MCF 10A (cell line): ENCODE measurements at places on chromosomes 16 and 17.

- peak; percentile 44 for DNase-seq
Observed at GRCh38 chr16:10206215-10206614, 24.0 kb upstream of the GRIN2A start.

- DNase-seq = no peak
Observed at GRCh38 chr17:39867880-39868553, at the start of gene ZPBP2. TSS of gene ZPBP2 (plus strand) at chr17:39868202. CDS start at chr17:39868355, 153 bp downstream.

- DNase-seq = no peak
Observed at GRCh38 chr16:20271893-20272292, 55.4 kb downstream of the GP2 start.

DNA sequence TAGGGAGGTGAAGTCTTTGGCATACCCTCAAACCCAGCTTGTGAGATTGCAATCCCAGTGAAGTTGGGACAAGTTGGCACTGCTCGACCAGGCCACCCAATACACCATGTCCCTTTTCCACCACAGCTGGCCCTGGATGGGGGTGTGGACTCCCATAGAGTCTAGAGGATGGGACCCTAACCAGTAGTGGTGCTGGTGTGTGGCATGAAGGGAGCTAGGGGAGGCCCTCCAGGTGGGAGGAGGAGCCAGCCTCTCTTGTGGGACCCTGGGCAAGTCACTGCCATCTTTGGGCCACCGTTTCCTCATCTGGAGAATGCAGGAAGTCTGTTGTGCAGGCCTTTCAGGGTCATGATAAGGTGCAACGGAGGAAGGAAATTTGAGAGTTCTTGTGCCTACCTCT, 1854.9 kb downstream of the TP53TG3F start:
- DNase-seq = no peak

DNA sequence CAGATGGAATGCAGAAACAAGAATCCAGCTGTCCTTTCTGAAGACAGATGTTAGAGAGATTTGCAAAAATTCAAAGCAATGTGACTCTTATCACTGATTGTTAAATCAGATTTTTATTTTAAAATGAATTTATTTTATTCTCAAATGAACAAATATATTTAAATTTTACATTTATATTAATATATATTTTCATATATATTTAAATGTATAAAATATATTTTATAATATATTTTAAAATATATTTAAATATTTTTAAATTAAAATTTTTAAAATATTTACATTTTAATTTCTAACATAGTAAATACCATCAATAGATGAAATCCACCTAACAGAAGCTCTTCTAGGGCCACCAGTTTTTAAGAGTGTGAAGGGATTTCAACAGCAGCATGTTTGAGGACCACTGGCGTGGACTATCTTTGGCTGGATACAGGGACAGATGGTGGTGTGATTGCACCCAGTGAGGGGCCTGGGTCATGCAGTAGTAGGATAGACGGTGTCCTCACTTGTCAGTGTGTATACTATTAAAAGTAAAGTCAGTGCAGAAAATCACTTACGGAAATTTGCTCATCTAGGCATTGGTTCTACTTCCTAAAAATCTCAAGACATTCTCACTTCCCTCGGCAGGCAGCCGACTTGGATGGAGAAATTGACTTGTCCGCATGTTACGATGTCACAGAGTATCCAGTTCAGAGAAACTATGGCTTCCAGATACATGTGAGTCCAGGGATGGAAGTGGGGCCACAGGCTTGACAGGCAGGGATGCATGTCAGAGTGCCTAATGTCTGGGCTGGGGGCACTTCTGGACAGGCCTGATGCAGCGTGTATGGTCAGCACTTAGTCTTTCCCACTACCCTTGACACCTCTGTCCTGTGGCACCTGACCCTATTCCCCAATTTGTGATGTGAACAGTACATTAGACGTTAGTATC, 56.3 kb downstream of the PLD6 start:
- no peak for DNase-seq

DNA sequence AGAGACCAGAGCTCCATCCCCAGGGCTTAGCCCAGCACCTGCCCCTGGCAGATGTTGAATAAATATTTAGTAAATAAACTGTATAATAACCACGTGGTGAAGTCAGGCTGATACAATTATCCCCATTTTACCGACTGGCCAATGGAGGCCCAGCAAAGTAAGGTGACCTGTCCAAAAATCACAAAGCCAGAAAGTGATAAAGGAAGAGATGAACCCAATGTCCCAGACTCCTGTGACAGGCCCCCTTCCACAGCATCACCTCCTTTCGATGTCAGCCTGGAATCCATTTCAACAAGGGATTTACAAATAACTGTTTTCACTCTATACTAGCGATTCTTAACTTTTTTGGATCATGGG, 5.5 kb downstream of the TVP23A start:
- no peak for DNase-seq

GRCh38 chr17:48131216-48131824, 23.8 kb downstream of the SNX11 start:
- peak; percentile 85 for DNase-seq

DNA sequence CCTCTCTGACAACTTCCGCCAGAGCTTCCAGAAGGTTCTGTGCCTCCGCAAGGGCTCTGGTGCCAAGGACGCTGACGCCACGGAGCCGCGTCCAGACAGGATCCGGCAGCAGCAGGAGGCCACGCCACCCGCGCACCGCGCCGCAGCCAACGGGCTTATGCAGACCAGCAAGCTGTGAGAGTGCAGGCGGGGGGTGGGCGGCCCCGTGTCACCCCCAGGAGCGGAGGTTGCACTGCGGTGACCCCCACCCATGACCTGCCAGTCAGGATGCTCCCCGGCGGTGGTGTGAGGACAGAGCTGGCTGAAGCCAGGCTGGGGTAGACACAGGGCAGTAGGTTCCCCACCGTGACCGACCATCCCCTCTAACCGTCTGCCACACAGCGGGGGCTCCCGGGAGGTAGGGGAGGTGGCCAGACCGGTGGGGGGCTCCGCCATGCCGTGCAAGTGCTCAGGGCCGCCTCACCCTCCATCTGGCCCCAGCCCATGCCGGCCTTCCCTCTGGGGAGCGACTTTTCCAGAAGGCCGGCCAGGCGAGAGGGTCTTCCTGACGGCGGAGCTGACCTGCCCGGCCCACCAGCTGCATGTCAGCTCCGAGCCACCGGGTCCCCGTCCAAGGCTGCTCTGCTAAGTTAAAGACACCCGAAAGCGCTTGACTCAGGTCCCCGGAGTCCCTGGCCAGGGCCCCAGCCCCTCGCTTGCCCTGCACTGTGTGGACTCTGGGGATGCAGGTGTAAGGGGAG, 7.4 kb downstream of the SSTR5 start:
- no peak for DNase-seq

DNA sequence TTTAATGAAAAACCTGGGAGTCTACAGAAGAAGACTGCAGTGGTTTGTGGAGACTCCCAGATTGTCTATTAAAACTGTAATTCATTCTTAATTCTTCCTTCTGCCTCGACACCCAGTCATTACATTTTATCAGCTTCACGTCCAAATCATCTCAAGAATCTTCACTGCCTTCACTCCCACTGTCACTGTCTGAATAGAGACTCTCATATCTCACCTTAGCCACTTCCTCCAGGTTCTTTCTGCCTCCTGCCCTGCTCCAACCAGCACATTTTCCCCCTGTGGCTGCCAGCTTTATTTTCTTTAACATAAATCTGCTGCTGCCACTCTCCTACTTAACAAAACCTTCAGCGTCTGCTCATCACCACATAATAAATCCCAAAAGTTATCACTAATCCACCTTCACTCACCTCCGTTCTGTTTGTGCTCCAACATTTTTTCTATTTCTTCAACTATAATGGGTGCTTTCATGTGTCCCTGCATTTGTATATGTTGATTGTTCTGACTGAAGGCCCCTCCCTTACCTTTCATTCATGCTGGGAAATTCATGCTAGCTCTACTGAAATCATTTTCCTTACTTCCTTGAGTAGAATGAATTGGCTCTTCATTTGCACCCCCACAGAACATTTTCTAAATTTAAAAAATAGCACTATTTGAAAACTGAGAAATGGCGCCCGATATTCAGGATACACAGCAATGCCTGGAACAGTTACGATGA, 38.9 kb downstream of the KCNJ2 start:
- no peak for DNase-seq

DNA sequence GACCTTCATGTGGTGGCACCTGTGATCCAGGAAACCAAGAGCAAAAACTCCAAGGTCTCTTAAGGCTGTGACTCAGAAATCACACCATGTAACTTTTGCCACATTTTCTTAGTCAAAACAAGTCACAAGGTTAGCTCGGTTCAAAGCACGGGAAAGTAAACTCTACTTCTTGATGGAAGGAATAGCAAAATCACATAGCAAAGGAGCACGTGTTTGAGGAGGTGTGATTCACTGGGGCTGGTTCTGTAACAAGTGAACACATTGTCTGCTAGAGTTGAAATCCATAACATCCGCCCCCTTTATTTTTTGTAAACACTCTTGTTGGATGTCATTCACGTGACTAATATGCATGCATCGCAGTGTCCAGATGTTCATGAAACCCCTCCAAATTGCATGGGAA, 415.0 kb upstream of the MAF start:
- peak; percentile 32 for DNase-seq

DNA sequence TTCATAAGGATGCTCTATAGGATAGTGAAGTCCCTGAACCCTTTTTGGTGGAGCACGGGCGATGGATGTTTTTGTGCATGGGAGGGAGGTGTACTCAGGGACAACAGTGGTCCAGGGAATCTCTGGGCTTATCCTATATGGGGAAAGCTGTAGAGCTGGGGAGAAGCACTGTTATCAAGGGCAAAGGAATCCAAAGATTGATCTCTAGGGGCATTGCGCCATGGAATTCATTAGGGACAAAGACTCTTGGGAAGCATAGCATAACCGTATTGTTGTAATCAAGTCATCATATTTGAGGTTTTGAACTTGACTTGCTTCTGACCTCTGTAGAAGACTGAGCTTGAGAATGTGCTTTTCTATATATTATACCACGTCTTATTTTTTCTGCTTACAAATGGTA, 172.9 kb upstream of the ZFHX3 start:
- DNase-seq = no peak

DNA sequence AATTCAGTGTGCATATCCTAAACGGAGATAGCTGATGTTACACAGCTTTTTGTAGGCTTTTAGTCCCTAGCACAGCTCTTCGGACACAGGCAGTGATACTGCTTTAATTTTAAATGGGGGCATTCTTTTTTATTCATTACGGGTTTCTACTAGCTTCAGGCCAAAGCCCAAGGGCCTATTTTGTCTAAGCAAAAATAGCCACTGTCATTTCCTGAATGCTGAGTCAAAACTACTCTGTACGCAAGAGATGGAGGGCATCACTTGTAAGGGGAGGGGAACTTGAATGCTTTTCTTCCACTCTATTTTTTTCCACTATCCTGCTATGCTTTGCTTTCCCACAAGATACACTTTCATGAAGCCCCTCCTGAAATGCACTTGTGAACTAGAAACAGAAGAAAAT, 360.7 kb downstream of the PMP22 start:
- DNase-seq = no peak

DNA sequence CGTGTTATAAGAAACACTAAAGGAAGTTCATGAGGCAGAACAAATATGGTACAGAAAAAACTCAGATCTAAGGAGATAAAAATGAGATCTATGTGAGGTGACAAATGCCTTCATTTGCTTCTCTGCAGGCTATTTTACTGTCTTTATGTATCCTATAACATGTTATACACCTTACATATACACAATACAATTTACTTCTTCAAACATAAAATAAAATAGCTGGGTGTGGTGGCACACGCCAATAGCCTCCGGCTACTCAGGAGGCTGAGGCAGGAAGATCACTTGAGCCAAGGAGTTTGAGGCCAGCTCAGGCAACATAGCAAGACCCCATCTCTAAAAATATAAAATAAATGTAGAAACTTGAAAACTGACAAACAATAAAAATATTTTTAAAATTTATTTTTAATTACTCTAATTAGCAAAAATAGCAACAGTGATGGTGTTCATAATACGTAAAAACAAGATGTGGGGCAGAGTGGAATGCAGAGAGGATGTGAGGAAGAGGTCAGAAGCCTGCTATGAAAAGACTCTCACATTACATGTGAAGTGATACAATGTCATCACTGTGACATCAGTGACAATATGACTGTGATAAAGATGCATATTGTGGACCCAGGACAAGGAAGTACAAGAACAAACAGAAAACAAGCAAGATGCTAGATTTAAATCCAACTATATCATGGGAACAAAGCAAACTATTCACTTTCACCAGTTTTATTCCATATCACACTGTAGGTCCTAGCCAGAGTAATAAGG, 31.0 kb downstream of the VPS53 start:
- no peak for DNase-seq

DNA sequence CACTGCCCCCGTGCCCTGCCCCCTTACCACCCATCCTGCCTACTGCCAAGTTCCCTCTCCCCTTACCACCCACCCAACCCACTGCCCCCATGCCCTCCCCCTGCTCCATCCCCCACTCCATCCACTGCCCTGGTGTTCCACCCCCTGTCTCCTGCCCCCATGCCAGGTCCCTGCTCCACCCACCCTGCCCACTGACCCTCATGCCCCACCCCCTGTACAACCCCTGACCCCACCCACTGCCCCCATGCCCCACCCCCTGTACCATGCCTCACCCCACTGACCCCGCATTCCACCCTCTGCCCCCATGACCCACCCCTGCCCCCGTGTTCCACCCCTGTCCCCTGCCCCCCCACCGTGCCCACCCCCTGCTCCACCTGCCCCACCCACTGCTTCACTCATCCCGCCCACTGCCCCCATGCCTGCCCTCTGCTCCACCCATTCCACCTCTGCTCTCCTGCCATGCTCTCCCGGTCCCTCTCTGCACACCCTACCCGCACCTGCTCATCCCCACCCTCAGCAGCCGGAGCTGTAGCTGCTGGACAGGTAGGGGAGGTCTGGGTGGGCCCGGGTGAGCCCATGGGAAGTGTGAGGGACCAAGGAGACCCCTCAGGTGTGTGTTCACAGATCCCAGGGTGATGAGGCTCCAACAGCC, 7.4 kb upstream of the FN3KRP start:
- DNase-seq = no peak

GRCh38 chr16:82451449-82451848, 175.3 kb upstream of the CDH13 start:
- DNase-seq = no peak

GRCh38 chr16:67825119-67825518, 17.0 kb upstream of the THAP11 start:
- no peak for DNase-seq

GRCh38 chr17:75738218-75738802, 17.1 kb downstream of the ITGB4 start:
- no peak for DNase-seq

DNA sequence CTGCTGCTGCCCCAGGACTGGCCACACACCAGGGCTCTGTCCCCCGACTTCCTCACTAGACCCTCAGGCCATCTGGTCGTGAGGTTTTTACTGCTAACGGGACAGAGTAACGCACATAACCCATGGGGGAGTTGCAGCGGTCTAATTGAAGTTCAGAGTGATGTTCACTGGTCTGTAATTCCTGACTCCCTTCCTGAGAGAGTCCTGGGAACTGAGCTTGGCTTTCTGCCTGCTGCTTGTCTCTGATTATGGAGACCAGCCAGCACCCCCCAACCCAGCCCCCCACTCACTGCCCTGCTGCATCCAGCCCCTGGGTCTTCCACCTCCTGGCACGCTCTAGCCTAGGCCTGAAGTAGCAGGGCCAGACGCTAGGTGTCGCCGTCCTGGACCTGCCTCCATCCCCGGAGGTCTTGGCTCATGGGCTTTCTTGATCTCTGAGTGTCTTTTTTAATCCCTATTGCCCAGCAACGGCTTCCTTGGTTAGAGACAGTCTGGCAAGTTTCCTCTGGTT, 192.9 kb downstream of the CCDC182 start:
- DNase-seq = no peak
